ENCODE measurements at places on chromosomes 4 and X.

- DNase-seq, result no peak
These were observed 186.4 kb upstream of the NDST3 start for GRCh38 chr4:117847849-117848248.

DNA sequence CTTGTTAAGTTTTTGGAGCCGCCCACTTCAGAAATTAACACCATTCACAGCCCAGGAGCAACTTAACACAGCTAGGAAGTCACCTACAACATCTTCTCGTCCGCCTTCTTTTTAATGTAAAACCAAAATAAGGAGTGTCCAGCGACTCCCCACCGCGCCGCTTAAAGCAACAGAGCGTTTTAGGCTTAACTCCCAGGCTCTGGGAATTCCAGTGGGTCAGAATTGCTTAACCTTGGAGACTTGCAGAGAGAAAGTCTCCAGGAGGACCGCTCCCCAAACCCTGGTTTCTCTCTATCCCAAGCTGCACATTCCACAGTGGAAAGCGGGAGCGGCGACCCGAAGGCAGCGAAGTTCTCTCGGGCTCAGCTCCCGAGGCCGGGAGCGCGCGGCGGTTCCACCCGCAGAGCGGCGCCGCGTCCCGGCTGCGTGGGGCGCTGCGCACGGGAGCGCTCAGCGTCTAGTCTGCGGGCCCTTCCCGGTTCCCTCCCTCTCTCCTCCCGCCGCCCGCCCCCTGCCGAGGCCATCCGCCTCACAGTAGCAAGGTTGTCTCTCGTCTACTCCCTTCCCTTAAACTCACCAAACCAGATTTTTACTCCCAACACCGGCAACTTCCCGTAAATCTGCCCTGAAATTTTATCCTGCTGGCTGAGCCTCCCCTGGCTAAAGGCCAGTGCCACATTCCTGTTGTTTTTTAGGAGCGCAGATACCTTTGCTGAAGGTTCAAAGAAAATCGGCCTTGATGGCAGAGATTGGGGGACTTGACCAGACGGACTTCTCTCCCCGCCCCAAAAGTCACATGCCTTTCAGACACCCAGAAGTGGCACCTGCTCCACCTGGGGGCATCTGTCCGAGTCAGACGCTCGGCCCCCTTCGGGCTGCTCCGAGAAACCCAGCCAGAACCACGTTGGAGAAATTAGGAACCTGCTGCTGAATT is at the start of gene RBM47:
Gene RBM47 (minus strand): TSS at position 464 of the 934 bp plus-strand sequence. CDS start 190,971 bp downstream, outside the sequence.
- DNase-seq, result peak; percentile 50

- DNase-seq, result no peak
These were observed 722.5 kb downstream of the FAT4 start for GRCh38 chr4:126037231-126037630.

DNA sequence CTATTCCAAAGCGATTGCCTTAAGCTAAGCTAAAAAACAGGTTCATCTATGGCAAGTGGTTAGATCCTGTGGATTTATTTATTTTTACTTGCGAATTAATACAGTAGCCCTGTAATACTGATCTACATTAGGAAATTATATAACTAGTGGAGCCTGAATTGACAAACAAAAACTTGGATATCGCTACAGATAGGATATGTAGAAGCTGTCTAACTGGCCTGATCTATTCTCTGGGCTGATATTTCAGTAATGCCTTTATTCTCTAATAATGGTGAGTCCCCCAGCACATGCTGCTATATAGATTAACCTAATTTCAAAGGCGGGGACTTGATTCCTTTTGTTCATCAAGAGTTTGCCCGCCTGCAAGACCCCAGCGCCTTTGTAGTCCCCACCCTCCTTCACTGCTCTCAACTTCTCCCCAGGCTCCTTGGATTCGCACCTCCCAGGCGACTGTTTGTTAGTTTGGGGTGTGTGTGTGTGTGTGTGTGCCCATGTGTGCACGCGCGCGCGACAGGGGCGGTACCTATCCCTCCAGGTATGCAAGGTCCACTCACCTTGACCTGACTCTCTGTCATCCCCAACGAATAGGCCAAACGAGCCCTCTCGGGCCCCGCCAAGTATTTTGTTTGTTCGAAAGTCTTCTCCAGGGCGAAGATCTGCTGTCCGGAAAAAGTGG is 3.8 kb downstream of the NKX6-1 start:
- no peak for DNase-seq

- DNase-seq, result no peak
These were observed 29.3 kb upstream of the GPRIN3 start for GRCh38 chr4:89336818-89337420.

GRCh38 chr4:8544282-8544681 is 35.9 kb upstream of the GPR78 start:
- DNase-seq, result no peak

DNA sequence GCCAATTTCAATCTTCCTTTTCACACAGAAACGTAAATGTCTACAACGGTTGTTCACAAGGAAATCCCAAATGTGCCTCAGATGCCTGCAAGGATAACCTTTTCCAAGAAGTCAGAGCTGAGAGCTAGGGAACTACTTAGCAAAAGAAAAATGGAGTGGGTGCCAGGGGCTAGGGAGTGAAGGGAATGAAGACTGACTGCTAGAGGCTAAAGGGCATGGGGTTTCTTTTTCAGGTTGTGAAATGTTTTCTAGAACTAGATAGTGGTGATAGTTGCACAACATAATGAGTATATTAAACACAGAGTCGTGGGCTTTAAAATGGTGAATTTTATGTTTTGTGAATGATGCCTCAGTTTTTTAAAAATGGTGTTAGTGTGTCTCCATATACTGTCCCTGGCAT is 53.4 kb downstream of the CD99L2 start:
- no peak for DNase-seq

GRCh38 chrX:120752431-120753082 is 122.7 kb upstream of the C1GALT1C1 start:
- no peak for DNase-seq

DNA sequence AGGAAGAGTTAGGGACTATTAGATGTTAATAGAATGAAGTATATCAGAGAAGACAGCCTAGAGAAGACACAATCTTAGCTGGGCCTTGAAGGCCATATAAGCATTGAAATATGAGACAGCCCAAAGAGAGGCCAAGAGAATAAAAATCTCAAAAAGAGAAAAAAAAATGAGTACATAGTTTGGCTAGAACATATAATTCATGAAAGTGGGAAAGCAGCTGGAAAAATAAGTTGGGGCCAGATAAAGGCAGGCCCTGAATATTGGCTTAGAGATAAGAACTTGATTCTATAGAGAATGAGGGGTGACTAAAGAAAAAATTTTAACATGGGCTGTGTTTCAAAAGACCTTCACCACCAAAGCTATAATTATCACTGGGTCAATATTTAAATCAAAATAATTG is 7.4 kb upstream of the UTP3 start:
- DNase-seq, result no peak

DNA sequence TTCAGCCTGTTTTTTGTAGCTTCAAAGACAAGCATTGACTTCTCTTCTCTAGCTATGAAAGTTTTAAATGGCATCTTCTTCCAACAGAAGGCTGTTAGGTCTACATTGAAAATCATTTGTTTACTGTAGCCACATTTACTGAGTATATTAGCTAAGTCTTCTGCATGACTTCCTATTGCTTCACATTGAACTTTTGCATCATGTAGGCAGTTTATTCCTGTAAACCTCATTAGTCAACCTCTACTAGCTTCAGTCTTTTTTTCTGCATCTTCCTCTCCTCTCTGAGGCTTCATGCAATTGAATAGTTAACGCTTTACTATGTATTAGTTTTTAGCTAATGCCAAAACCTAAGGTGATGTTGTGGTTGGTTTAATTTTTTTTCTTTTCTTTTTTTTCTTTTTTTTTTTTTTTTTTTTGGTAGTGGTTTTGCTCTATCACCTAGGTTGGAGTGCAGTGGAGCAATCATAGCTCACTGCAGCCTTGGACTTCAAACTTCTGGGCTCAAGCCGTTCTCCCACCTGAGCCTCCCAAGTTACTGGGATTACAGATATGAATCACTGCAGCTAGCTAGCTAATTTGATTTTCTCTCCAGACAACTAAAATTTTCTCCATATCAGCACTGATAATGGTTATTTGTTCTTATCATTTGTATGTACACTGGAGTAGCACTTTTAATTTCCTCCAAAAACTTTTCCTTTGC is 3.4 kb downstream of the UGT2A3 start:
- DNase-seq, result no peak

DNA sequence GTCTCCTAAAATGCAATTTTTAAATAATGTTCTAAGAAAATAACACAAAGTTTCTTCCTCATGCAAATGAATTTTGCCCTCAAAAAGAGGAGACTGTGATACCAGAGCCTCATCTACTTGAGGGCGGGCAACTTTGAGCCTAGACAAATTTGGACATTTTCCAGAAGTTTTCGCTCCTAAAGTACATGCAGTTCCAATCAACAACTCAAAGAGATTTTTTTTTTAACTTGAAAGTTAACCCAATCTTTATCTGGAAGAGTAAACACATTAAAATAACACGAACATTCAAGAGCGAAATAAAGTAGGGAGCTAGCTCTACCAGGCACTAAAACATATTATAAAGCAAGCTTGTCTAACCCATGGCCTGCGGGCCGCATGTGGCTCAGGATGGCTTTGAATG is 29.4 kb upstream of the FBXW7 start:
- DNase-seq, result no peak

GRCh38 chrX:12370497-12370986 is 232.3 kb downstream of the FRMPD4 start:
- DNase-seq, result no peak

GRCh38 chrX:56268888-56269287 is 36.7 kb downstream of the KLF8 start:
- DNase-seq, result no peak

- DNase-seq, result peak; percentile 68
These were observed 778 bp downstream of the CASP3 start for GRCh38 chr4:184648313-184649025.

DNA sequence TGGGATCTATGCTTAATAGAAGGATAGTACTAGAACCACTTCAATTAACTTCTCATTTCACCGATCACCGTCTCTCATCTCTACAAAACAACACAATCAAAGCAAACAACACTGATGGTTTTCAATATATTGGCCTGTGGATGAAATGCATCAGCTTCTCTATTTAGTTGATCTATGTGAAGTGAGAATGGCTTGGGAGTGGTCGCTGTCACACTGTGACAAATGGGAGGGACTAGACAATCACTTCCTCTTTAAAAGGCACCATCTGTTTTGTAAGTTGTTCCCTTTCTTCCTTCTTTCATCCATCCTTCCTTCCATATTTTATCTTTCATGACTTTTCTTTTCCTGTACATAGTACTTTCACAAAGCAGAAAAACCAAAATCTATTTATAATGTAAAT is 23.9 kb upstream of the NWD2 start:
- no peak for DNase-seq

- no peak for DNase-seq
These were observed 9.6 kb upstream of the SLC25A14 start for GRCh38 chrX:130330146-130330545.

DNA sequence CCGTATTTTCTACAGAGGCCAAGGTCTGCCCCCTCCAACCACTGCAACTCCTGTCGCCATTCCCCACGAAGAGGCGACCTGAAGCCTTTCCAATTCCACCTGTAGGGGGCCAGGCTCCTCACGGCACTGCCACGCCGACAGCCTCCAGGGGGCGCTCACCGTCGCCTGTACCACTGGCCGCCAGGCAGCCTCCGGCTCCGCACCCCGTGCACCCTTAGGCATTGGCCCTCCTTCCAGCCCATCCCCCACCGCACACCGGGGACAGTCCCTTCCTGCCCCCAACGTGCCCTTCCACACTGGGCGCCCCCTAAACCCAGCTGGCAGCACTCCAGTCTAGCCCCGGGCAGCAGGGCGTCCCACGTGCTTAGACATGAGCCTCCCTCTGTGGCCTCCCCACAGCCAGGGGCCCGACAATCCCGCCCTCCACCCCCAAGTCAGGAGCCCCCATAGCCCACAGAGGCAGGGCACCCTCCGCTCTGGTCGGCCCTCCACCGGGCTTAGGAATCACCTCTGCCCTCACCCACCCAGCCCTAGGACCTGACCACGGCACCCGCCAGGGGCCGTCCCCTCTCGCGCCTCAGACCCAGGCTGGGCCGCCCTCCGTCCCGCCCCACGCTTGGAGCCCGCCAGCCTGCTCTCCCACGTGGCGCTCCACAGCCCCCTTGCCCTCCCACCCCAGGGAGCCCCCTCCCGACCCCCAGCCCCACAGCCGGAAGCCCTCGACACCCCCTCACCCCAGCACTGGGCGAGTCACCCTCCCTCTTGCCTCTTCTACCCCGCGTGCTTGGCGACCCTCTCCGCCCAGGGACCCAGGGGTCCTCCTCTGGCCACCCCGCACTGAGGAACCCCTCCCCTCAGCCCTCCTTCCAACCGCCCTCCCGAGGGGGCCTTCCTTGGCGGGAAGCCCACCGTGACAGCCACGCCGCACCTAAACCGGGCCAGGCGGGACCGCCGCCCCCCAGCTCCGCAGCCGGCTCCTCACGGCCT is 711 bp downstream of the PNMA6E start:
- DNase-seq, result peak; percentile 79

DNA sequence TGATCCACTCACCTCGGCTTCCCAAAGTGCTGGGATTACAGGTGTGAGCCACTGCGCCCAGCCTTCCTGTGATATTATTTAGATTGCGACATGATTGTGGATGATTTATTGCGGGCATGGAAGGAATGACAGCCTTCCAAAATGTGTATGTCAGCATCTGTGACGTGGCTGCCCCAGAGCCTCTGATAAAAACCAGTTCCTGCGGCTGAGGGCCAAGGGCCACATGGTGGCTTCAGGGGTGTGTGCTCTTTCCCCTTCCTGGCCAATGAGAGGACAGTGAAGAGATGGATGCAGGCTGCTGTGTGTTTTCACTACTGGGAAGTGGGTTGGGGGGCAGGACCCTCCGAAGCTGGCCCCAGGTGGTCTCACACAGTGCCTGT is 57.4 kb upstream of the HGFAC start:
- no peak for DNase-seq

GRCh38 chr4:178259566-178259965 is 817.3 kb upstream of the AGA start:
- no peak for DNase-seq

DNA sequence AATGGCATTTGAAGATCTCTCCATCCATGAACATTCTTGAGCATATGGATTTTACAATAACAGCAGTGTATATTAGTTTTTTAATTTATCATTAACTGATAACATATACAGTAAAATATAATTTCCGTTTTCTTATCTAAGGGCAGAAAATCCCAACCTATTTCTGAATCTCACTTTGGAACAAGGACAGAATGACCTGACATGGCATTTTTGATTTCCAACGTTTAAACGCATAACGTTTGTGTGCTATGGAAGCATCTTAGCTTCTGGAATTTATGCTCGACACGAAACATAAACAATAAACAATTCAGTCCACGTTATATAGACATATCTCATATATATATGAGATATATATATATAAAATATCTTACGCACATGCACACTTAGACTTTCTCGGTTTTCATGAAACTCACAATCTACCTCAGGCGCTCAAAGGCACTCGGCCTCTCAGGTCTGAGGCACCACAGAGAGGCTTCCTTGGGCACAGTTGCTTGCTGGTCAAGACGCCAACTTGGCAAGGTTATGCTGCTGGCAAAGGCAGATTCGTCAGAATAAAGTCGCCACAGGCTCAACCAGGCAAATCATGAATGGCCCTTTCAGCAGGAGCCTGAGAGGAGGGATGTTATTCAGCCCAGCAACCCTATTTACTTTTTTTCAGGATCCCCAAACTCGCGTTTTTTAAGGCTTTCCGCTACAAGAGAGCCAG is 1.0 kb upstream of the UGT8 start:
- DNase-seq, result no peak
